Endothelial cell (in vitro differentiated cells): ENCODE measurements at places on chromosomes 4 and X. TPM values are rescaled to one million over a fixed set of nuclear protein-coding genes. Genes with fewer than 3 reads are reported as not detected.

DNA sequence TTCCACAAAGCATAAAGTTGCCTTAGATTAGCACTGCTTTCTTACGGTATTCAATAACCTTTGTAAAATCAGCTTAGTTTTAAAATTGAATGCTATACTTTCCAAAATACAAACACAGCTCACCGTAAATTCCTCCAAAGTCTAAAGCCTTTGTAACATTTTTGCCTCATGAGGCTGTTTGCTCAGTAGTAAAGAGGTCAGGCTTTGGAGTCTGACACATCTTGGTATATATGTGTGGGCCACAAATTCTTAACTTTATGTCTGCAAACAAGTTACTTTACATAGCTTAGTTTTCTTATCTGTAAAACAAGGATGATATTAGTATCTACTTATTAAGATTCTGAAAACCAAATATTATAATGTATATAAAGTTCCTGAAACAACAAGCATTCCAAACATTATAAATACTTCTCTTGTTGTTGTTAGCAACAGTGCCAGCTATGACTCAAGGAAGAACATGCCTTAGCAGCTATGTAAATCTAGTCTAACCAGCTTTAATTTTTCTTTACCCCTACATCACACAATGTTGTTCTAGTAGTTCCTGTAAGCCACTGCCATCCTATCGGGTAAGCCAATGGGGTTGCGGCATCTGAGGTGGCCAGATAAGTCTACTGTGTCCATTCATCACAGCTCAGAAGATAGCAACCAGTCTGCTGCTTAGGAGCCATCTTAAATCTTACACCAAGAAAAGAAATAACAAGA, 709.0 kb downstream of the KLHL13 start:
- no peak overlapping the region for H3K27ac ChIP-seq
- H3K36me3 ChIP-seq: no peaks in the 10 kb centered on the region
- H3K4me1 ChIP-seq: no peaks in the 10 kb centered on the region
- H3K27me3 ChIP-seq: no peaks in the 10 kb centered on the region
- H3K4me3 ChIP-seq: no peak overlapping the region
- no peak for DNase-seq

- peak within 1 kb of the TSS; percentile 92 for H3K4me3 ChIP-seq
- peaks cover 32% of the 10 kb centered on the region for H3K4me1 ChIP-seq
- peak within 1 kb of the TSS; percentile 68 for H3K27ac ChIP-seq
- peak; percentile 57 for DNase-seq
Observed at GRCh38 chr4:108168671-108169523, at the start of gene LEF1. TSS of gene LEF1 (minus strand) at chr4:108168932. CDS start at chr4:108167767, 1,165 bp downstream.

- peaks cover 8% of the 10 kb centered on the region for H3K4me1 ChIP-seq
- no peak overlapping the region for H3K27ac ChIP-seq
- peaks cover 60% of the 10 kb centered on the region for H3K36me3 ChIP-seq
- DNase-seq: no peak
- no peaks in the 10 kb centered on the region for H3K27me3 ChIP-seq
Observed at GRCh38 chr4:525660-526059, 26.6 kb downstream of the PIGG start.

The PABPC1L2A gene
- total RNA-seq: 3.8 TPM
